CD4-positive, alpha-beta T cell treated with Interleukin-17A for 1 hour (primary cell): ENCODE measurements at places on chromosomes 7 and 10.

DNA sequence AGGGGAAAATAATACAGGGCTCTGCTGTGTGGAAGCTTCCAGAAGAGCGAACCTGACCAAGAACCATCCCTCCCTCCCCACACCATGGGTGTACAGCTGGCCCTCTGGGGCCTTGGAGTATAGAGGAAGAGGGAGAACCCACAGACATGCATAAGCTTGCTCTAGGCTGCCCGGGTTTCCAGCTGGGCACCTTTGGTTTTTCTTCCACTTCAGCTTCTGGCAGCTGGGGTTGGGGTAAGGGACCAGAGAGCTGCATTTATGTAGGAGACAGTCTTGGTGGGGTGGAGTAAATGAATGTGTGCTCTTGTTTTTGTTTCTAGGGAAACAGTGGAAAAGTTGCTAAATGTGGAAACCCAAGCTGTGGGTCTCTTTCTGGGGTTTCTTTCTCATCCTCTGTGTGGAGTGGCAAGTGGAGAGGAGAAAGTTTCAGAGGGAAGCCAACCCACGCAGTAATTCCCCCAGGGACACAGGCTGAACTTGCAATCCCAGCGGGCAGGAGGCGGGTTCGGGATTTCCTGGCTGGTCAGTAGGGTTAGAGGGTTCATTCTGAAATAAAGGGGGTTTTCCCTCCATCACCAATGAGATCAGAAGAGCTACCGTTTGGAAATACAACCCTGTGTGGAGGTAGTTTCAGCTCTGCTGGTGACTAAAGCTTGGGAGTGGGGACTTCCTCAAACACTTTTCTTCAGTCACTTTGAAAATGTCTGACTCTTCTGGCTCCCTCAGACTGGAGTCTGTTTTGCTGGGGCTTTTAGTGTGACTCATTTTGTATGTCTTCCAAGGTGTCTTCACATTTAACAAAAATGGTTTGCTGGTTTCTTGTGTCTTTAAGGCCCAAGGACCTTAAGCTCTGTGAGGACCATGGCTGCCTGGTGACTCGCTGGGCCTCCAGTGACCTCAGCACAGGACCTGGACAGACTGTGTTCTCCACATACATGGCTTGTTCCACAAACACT, 22.2 kb upstream of the SRGN start:
- DNase-seq: peak; percentile 29

DNA sequence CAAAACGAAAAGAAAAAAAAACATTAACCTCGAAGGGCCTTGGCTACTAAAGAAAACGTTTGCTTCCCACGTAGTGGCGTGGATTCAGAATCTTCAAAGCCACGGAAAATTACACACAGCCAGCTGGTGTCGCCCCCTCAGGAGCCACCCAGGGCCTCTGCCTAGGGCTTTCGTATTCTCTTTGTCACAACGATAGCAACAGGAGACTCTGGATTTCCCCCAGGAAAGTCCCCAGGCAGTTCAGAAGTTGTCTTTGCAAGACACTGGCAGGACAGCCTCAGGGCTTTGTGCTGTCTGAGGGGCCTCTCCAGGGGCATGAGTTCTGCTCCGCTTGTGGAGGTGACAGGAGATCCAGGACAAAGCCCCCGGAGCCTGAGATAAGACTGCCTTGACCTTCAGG, 150.2 kb upstream of the INSYN2A start:
- no peak for DNase-seq

GRCh38 chr7:1150400-1151002, 9.5 kb downstream of the ZFAND2A start:
- no peak for DNase-seq

- DNase-seq: peak; percentile 0
Measured at GRCh38 chr10:127117125-127117524, 79.3 kb downstream of the INSYN2A start.
